ENCODE measurements at places on chromosomes 2 and 18.

DNA sequence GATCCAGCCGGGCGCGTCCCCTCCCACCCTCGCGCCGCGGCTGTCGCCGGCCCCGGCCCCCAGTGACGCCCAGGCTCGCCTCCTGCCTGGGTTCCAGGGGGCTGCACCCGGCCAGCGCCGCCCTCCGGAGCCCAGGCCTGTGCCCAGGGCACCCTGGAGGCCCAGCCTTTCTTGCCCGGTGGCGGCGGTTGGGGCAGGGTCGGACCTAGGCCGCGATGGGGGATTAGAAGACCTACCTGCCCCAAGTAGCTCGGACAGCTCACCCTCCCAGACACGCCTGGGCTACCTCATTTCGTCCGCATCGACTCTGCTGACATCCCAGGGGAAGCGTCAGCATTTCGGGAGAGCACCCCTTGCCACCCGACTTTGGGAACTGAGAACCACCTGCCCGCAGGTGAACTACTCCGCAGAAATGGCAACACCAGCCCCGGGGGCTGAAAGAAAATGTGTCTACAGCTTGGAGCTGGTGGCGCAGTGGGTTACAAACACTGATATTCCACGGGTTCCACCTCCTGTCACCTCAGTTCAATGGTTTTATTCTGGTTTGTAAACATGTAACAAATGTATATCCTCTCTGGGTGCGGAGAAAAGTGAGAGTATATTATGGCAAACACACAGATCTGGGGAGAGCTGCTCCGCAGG lies 834 bp upstream of the ARL4C start:
- no peak for DNase-seq

DNA sequence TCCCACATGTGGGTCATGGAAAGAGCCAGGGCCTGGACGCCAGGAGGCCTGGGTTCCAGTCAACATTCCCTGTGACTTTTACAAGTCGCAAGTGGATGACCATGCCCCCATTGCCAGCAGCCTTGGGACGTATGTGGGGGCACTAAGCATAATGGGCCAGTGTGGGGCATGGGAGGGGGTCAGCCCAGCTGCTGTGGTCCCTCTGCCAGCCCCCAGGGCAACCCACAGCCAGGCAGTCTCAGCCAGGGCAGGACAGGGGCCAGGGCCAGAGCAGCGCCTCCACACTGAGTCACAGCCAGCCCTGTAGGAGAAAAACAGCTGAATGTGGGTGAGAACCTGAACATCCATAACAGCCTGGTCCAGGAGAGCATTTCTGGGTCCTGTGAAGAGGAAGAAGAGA lies 173.2 kb downstream of the GFPT1 start:
- no peak for DNase-seq

DNA sequence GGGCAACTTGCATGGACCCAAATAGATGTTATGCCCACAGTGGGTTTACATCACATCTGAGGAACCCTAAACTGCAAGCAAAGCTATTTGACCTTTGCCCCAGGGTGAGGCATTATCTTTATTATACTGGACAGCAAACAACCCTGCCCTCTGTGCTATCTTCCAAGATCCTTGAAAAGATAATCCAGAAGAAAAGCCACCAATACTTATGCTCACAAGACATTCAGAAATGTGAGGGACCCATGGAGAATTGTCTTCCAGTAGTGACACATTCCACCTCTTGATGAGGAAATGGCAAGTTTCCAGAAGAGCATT lies 53.0 kb upstream of the NDUFV2 start:
- DNase-seq: no peak

DNA sequence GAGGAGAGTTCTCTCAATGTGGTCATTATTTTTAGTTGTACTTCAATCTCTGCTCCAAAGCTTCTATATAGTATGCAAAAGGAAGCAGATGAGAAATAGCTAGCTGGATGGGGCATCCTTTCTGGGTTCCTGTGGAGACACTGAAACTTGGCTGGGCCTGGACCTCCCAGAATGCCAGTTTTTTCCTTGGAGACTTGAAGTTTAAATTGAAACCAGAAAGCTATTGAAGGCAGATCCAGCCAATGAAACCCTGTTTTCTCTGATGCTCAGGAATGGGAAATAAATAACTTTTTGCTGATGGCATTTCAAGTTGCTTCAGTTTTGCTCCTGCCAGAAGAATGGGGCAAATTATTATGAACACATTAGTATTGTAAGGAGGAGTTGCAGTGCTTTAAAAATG lies 2.9 kb downstream of the SETBP1 start:
- no peak for DNase-seq

- no peak for DNase-seq
These were observed 28.3 kb downstream of the FHOD3 start for GRCh38 chr18:36325846-36326245.

DNA sequence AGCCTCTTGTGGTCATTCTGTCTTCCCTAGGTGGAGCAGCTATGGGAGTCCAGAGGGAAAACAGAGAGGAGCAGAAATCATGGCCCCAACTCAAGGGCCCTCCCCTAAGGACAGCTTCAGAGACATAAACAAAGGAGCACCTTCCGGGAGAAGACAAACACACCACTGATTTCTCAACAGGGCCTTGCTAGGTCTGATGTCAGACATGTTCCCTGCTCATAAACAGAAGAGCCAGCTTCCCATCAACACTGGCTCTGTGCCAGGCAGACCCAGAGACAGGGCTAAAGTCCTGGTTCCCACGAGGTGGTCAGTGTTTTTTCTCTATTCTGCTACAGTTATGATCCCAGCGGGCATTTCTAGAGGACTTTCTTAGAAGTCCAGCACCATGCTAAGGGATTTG lies 19.3 kb downstream of the CXCR2 start:
- no peak for DNase-seq
